ENCODE measurements at places on chromosomes 6 and 20. TPM values are rescaled to one million over a fixed set of nuclear protein-coding genes. Genes with fewer than 3 reads are reported as not detected.
A peak's percentile ranks its signal among the peaks of the same experiment; 100 is the strongest.

SNX3 gene
- total RNA-seq = 235 TPM

- DNase-seq = peak; percentile 48
Measured at GRCh38 chr6:94130478-94130877, 711.1 kb upstream of the EPHA7 start.

- no peak for DNase-seq
Measured at GRCh38 chr6:37182736-37183590, 13.0 kb downstream of the PIM1 start.

DNA sequence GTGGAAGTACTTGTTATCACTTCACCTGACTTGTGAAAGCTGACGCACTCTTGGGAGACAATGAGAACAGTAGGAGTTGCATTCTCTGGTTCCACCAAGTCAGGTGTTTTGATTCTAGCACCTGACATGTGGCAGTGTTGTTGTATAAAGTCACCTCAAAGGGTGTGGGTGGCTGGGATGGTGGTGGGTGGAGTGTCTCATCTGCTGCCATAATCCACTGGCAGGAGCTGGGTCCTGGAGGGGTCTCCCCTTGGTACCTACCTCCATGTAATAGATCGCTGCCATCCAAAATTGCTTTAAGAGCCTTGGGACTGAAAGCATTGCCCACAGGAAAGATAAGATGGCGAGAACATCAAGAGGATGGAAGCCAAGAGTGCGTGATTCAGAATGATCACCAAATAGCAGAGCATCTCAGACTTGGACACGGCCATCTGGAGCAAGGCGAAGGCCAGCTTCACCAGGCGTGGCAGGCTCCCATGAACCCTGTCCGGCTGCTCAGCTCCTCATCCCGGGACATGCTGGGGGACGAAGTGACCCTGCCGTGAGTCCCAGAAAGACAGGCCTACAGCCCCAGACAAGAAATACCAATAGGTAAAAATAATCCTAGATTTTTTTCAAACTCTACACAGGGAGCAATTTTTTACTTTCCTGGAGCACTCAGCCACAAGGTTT is 56.6 kb downstream of the NPEPL1 start:
- no peak for DNase-seq

- no peak for DNase-seq
Measured at GRCh38 chr6:150934380-150934779, 68.9 kb downstream of the MTHFD1L start.

DNA sequence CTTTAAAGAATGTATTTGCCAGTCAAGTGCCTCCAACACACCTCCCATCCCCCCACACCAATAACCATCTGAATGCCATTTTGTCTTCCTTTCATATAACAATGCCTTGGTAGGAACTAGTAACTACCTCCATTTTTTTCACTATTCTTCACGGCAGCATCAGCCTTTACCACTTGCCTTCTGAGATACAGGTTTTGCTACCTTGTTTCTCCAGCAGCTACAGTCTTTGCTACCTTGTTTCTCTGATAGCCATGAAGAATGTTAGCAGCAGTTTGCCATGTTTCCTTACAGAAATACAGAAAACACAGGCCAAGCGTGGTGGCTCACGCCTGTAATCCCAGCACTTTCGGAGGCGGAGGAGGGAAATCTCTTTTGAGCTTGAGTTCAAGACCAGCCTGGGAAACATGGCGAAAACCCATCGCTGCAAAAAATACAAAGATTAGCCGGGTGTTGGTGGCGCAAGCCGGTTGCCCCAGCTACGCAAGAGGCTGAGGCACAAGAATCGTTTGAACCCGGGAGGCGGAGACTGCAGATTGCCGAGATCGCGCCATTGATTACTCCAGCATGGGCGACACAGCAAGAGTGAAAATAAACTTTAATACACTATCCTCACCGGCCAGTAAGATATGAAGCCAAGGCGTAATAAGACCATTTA is 100.9 kb downstream of the HFE start:
- peak; percentile 41 for DNase-seq

DNA sequence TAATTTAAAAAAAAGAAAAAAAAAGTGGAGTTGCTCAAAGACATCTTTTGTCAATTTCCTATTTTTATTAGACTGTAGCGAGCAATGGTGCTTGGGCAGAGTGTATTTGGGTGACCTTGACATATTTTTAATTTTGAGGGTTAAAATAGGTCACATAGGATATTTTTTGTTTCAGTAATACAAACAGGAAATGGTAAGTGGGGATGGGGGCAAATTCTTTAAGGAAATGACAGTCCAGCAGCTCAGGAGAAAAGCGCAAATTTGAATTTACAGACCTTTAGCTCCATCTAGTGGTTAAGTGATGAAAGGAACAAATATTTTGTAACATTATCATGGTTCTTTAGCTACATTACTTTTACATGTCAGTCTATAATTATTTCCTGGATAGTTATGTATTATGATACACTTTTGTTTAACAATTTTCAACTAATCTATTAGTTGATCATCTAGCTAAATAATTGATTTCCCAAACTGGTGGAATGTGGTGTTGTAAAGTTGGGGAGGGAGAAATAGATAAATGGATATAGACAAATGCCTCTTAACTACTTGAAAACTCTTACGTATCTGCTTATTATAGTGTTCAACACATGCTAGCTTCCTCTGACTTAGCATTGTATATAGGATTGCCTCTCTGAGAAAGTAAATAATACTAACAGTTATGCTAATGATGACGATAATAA is 10.0 kb downstream of the CITED2 start:
- DNase-seq = no peak

DNA sequence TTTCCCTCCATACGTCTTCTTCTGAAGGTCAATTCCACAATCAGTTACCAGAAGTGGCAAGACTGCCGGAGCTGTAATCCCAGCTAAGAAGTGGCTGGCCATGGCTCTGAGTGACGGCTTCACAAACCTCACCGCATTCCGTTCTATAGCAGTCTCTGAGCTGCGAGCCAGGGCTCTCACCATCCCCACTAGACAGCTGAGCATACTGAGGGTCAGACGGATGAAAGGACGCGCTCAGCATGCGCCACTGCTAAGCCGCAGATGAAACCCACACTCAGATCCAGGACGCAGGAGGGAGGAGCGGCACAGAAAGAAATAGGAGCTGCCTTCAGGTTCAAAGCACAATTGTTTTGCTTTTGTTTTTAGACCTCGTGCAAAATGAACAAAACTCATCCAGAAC is 97.9 kb downstream of the ANKRD60 start:
- no peak for DNase-seq

All from MG63 (cell line).